CD8-positive, alpha-beta memory T cell (primary cell): ENCODE measurements at places on chromosomes 5 and 9. TPM values are rescaled to one million over a fixed set of nuclear protein-coding genes. Genes with fewer than 3 reads are reported as not detected.

GRCh38 chr5:103467831-103468230, 94.8 kb downstream of the NUDT12 start:
- H3K4me3 ChIP-seq: no peak overlapping the region
- H3K4me1 ChIP-seq: no peaks in the 10 kb centered on the region
- no peak overlapping the region for H3K27ac ChIP-seq
- no peak for DNase-seq
- H3K27me3 ChIP-seq: no peaks in the 10 kb centered on the region
- H3K36me3 ChIP-seq: no peaks in the 10 kb centered on the region

DNA sequence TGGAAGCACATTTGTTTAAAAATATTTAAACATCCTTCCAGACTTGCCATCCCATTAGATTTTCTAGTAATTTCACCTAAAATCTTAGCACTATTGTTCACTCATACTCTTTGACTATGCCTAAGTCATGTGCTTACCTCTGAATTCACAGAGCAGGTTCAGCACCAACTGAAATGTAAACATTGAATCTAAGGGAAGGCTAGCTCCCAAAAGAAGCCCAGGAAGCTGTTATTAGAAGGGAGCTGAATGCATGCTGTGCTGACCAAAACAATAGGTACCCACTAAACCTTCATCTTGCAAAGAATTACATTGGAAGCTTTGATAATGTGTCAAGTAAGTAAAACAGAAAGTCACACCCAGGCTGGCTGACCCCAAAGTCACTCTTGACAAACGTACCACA, 571.3 kb downstream of the GABRG2 start:
- no peak overlapping the region for H3K4me3 ChIP-seq
- H3K4me1 ChIP-seq: no peaks in the 10 kb centered on the region
- no peak overlapping the region for H3K27ac ChIP-seq
- H3K27me3 ChIP-seq: no peaks in the 10 kb centered on the region
- DNase-seq: no peak
- no peaks in the 10 kb centered on the region for H3K36me3 ChIP-seq

DNA sequence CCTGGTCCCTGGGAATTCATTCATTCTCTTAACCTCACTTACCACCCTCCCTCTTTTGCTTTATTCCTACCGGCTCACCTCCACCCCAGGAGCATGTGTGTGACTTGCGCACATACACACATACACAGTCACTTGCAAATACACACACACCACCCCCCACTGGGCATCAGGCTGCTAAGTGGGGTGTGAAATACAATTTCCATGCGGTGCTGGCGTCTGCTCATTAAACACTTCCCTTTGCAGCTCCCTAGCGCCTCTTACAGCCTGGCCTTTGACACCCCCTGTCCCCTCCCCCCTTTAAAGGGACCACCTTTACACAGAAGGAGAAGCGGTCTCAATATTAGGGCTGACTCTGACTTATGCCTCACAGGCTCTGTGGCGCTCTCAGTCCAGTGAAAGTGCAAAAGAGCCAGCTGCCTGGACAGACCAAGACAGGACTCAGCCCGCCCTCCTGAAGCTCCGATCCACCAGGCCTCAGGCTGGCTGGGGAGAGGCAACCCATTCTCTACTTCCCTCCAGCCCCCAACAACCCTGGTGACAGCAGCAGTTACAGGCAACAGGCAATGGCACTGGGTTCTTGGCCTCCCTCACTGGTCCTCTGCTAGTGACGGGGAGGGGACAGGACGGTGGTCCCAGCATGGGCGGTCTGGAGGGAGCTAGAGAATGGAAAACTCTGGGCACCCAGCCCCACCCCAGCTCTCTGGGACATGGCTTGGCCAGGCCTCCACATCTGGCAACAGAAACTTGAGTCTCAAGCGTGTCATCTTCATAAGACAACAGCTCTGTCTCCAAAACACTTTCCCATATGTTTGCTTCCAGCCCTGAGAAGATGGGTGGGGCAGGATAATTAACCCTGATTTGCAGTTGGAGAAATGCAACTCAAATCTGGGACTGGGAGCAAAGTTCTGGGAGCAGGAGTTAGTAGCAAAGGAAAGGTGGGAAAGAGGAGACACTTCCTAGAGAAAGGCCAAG, 12.0 kb downstream of the ENHO start:
- H3K27ac ChIP-seq: no peak overlapping the region
- no peak overlapping the region for H3K4me3 ChIP-seq
- DNase-seq: no peak
- H3K4me1 ChIP-seq: no peaks in the 10 kb centered on the region

DNA sequence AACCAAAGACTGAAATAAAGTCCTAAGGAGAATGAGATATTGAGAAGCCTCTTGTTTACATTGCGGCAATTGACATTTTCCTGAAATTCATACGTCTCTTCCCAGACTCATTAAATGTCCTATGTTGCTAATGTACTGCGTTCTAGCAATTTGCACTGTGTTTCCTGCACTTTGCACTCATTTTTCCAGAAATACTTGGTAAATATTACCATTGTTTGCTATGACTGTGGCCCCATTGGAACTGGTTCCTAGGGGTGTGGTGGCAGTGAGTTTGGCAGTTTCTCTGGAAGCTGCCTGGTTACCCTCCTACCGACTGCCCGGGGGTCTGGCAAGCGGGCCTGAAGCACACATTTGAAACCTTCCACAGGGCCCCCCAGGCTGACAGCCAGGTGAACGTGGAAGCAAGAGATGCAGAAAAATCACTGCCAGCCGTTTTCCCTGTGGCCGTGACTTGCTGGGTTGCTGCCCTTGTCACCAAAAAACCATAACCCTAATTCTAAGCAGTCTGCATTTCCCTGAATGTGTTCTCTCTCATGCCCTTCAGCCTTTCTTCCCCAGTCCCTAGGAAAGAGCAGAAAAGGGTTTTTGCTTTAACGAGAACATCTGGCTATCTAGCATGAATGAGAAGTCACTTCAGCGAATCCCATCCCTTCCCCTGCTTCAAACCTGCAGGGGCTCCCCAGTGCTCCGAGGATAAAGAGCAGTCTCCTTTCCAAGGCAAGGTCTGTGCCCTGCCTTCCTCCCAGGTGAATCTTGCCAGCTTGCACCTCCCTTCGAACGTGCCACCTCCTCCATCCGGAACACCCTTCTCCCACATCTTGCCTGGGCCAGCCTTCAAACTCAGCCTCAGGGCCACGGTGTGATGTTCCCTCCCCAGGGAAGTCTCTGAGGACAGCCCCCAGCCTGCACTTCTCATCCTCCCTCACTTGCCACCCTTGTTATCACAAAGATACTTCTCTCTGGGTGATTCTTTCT, 84.2 kb downstream of the AK8 start:
- H3K27me3 ChIP-seq: peaks cover 3% of the 10 kb centered on the region
- DNase-seq: no peak
- H3K4me1 ChIP-seq: no peaks in the 10 kb centered on the region
- H3K36me3 ChIP-seq: no peaks in the 10 kb centered on the region
- H3K4me3 ChIP-seq: no peak overlapping the region
- no peak overlapping the region for H3K27ac ChIP-seq

Gene SYNPO
- not detected for total RNA-seq

Gene RNF183
- not detected for total RNA-seq

Gene RIMOC1
- 34.6 TPM for total RNA-seq

Gene PRLR
- not detected for total RNA-seq
